ENCODE measurements at places on chromosomes 6 and 20.

DNA sequence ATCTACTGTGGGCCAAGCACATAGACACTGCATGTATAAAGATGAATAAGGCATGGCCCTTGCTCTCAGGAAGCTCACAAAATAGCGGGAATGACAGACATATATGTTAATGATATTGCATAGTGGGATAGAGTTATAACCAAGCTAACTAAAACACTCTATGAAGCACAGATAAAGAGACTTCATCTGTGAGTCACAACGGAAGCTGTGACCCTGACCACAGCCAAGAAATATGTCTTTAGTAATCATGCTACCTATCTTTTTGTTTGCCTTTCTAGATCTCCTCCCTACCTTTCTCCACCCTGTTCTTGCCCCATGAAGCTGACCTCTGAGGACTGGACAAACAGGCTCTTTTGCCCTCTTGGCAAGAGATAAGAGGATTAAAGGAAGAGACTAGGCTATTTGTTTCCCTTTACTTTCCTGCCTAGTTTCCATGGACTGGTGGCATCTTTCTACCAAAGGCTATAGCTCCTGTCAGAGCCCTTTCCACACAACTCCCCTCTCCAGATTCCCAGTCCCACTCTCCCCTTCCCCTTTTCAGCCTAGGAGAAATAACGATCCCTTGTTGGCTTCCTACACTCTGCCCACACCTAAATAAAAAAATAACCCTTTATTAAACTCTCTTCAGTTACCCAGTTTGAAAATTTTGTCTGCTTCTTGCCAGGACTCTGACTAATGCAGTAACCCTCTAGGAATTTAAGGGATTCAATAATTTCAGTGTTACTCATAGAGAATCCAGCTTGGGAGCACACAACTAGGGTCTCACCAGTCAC is 504.9 kb upstream of the MARCKS start:
- H3K4me1 ChIP-seq: no peaks in the 10 kb centered on the region
- H3K4me3 ChIP-seq: no peak overlapping the region
- H3K27me3 ChIP-seq: no peaks in the 10 kb centered on the region
- no peak for DNase-seq
- H3K27ac ChIP-seq: no peak overlapping the region

DNA sequence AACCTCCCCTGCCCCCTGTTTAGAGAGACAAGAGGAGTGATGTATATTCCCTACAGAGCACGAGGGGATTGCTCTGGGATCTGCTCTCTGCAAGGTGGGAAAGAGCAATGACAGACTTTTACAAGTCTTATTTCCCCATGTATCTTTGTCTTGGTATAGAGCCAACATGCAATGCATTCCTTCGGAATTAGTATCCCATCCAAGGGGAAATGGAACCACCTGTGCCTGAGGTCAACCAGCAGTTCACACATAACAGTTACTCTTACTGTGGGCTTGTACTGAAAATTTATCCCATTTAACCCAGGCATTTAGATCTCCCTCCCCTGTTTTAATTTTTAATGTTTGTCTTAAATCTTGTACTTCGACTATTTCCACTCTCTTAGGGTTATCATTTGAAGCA is 250.4 kb downstream of the C6orf118 start:
- H3K36me3 ChIP-seq: no peaks in the 10 kb centered on the region
- no peaks in the 10 kb centered on the region for H3K4me1 ChIP-seq
- no peak overlapping the region for H3K4me3 ChIP-seq
- no peaks in the 10 kb centered on the region for H3K27me3 ChIP-seq

DNA sequence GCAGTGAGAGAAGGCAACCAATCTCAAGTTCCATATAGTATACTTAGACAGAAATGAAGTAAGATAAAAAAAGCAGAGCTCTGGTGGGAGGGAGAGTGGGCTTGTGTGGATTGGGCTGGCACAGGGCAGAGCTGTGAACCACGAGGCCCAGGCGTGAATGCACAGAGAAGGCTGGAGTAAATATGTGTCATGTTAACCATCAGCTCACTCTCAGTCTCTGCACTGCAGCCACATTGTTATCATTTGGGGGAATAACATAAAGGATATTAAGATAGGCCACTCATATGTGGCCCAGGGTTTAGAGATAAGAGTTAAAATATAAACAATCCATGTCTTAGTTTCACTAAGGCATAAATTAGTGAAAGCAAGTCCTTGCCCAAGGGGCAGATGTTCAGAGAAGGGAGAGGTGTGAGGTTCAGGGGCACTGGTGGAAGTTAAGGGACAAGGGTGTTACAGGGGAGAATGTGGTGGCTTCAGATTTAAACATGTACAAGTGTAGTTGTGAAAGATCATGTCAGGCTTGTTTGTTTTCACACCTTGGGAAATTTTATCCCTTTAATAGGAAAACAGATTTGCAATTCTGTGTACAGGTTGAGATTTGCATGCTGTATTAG is 14.4 kb downstream of the GMPR start:
- peak overlapping the region; percentile 41 for H3K27ac ChIP-seq
- H3K27me3 ChIP-seq: no peaks in the 10 kb centered on the region
- peaks cover 46% of the 10 kb centered on the region for H3K36me3 ChIP-seq

- H3K4me1 ChIP-seq: no peaks in the 10 kb centered on the region
- no peak for DNase-seq
- H3K27me3 ChIP-seq: no peaks in the 10 kb centered on the region
- H3K4me3 ChIP-seq: no peak overlapping the region
- no peak overlapping the region for H3K27ac ChIP-seq
- H3K36me3 ChIP-seq: no peaks in the 10 kb centered on the region
These were observed 188.8 kb upstream of the BTBD3 start for GRCh38 chr20:11728937-11729336.

Measured in activated naive CD8-positive, alpha-beta T cell treated with anti-CD3 and anti-CD28 coated beads, Interleukin-2, amount 10 ng/mL, durations not matched to agents 7 days and 5 days (primary cell).